ENCODE measurements at places on chromosomes 7 and 10.

- no peak for DNase-seq
These were observed 85.7 kb downstream of the ZNF277 start for GRCh38 chr7:112292162-112292561.

- DNase-seq = no peak
These were observed 43.7 kb downstream of the COL17A1 start for GRCh38 chr10:104041891-104042535.

DNA sequence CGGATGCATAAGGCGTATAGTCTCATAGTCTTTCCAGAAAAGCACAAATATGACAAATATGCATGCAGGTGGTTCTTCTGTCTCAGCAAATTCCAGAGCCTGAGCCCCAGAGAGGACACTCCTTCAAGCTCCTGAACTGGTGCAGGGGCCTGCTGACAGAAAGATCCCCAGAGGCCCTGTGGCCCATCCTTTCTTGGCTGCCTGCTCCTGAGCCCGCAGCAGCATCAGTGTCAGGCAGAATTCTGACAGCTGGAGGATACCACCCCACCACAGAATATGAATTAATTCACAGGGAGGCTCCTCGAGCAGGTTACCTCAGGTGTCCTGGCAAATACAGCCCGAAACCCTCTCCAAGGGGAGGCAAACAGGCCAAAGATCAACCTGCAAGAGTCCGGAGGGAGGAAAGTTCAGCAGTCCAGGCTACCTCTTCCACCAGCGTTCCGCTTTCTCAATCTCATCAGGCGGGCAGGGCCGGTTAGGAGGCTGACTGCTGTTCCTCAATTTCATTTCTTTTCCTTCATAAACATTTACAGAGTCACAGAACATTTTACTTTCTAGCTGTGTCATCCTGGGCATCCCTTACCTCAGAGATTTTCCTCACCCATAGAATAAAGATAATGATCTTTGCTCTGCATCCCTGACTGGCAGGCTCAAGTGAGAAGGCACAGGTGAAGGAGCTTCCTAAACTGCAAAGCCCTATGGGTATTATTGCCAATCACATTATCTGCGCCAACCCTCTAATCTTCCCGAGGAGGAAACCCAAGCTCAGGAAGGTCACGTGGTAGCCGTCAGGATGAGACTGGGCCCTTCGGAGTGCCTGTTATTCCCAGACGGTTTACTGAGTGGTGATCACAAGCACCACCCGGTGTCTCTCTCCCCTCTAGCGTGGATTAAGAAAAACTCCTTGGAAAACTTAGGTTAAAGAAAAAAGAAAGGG lies 1.4 kb downstream of the DNAJB12 start:
- no peak for DNase-seq

GRCh38 chr7:28272461-28272877 lies 91.9 kb upstream of the JAZF1 start:
- DNase-seq = no peak

Data from omental fat pad (tissue), 4 donors.